ENCODE measurements at places on chromosomes 3 and 15.

GRCh38 chr15:42153874-42154211, 2.6 kb downstream of the PLA2G4F start:
- no peak for DNase-seq

DNA sequence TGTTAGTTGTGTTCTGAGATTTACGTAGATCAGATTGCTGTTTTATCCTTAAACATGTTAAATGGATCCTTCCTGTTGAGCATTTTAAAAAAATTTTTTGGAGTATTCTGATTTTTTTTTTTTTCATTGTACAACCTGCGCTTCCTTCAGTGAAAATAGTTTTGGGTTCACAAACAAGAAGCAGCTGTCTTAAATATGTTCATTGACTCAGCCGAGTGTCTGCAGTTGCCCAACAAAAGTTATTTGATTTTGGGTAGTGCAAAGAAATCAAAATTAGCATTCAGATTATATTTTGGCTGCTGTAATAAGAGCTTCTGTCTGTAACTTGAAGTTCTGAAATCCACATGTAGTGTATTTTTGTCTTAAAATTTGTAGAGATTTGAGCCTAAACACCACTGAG, 148.2 kb downstream of the BBX start:
- no peak for DNase-seq

GRCh38 chr3:42670051-42670576, 15.2 kb upstream of the KLHL40 start:
- DNase-seq: no peak

- no peak for DNase-seq
These were observed 12.5 kb downstream of the ARNT2 start for GRCh38 chr15:80416702-80417101.
